Small intestine (tissue), 16 donors: ENCODE measurements at places on chromosomes 6 and 20. TPM values are rescaled to one million over a fixed set of nuclear protein-coding genes. Genes with fewer than 3 reads are reported as not detected.

The NNAT gene
- 10.6 TPM for polyA plus RNA-seq

DNA sequence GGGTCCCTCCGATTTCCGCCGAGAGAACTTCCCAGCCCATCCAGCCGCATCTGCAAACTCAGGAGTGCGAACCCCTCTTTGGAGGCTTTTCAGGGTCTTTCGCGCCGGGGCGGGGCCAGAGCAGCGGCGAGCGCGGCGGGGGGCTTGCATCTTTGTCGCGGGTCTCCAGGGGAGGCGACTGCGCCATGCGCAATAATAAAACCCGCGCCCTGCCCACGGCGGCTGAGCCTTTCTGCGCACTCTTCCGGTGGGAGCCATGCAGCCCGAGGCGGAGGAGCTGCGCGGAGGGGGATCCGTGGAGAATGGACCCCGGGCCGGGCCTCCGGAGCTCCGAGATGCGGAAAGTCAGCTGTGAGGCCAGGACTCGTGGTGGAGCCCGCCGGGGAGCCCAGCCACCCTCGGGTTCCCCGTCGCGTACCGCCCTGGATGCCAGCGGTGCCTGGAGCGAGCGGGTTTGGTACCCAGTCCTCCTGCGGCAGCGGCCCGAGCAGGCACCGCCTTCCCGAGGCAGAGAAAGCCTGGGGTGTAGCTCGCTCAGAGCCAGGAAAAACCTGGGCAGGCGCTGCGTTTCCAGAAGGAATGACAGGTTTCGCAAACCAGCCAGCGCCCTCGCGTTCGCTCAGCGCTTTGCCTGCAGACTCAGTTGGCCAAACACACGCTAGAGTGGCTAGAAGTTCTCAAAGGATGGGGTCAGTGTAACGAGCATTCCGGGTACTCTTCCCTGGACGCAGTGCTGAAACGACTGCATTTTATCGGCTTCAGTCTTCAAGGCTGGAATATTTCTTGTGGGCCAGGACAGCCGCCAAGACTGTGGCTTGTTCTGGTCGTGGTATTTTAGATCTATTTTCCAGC is 1.2 kb downstream of the AKAP12 start:
- peak; percentile 60 for DNase-seq

- no peak for DNase-seq
Observed at GRCh38 chr6:4299476-4299875, 164.1 kb upstream of the ECI2 start.

DNA sequence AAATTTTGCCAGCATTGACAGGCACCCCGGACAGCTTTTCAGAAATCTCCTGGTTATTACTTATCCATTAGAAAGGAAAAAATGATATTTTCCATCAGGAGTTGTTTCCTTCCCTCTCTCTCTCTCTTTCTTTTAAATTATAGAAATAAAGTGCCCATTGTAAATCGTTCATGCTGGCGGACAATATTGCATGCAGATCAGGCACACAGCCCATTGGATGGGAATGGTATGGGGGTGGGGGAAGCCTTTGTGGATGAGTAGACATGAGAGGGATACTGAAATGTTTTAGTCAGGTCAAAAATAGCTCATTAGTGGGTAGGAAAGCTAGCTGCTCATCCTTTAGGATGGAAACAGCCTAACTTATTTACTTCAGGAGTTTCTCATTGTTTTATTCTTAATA is 764.9 kb upstream of the MMS22L start:
- no peak for DNase-seq

DNA sequence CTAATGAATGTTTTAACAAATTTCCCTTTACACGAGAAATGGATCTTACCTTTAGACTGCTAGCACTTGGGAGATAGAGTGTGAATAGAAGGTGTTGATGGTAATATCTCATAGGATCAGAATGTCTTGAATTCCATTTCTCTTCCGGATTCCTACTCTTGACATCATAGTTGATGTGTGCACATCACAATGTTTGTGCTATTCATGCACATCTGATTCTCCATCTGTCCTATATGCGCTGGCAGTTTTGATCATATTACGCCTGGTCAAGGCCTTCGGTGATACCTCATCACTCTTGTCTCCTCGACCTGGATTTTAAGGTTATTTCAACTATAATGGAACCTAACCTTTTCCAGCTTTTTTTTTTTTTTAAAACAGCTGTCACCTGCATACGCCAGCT is 16.8 kb upstream of the ACAT2 start:
- no peak for DNase-seq

- no peak for DNase-seq
Observed at GRCh38 chr6:114712129-114712662, 369.4 kb upstream of the HS3ST5 start.

The HLA-DOA gene
- polyA plus RNA-seq: 5.9 TPM

DNA sequence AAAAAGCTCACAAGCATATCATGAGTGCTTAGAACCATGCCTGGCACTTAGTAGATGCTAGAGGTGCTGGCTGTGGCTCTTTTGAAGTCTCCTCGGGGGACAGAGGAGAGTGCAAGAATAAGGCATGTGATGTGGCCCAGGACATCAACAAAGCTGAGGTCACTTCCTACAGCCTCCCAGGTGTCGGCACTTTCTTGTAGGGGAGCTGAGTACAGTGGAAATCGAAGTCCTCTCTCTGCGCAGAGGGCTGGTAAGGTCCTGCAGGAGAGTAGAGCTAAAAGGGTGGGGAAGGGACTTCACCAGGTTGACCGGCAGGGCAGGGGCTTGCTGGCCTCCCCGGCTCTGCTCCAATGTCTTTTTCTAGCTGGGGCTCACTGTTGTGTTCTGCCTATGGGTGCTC is 11.2 kb downstream of the SLC13A3 start:
- no peak for DNase-seq

DNA sequence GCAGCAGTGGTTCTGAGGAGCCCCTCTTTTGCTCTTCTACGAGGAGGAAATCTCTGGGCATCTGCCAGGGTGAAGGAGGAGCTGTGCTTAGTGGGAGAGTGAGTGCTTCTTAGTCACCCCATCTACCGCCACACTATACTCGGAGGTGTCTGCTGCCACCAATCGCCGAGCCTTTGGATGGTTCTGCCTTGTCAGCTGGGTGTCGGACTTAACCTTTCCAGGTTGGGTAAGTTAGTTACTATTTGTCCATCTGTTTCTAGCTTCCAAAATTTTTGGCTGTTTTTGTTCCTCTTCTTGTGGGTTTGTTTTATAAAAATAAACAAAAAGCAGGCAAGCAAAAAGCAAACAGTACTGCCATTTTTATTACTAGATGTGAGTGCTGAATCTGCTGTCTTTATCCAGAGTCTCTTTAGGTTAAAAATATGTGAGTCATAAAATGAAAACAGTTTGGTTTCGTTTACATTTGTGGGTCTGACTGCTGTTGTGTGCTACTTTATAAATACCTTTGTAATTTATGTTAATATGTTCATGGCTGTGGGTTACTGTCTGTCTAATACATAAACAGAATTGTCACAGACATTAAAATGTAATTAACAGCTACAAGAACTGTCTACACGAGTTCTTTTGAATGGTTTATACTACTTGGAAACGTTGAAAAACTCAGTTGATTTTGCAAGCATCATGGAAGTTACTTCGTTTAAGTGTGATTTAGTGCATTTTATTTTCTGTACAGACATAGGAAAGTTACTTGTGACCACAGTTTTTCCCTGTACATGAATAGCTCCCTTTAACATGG is 89.2 kb downstream of the ARID1B start:
- no peak for DNase-seq

DNA sequence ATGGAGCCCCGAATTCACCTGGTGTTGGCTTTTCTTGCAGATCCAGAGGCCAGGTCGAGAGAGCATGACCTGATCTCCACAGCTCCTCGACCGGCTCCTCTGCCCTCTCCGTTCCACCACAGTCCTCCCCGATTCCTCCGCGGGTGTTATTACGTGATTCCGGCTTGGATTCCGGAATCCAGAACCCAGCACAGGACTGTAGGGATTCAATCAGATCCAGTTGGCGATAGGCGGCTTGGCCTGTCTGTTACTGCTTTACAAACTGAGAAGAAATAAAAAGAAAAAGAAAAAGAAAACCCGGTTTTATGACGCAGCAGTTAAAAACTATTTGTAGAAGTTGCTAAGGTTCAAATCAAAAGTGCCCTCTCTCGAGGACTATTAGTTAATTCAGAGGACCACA is 222.7 kb downstream of the EYA2 start:
- DNase-seq: no peak

DNA sequence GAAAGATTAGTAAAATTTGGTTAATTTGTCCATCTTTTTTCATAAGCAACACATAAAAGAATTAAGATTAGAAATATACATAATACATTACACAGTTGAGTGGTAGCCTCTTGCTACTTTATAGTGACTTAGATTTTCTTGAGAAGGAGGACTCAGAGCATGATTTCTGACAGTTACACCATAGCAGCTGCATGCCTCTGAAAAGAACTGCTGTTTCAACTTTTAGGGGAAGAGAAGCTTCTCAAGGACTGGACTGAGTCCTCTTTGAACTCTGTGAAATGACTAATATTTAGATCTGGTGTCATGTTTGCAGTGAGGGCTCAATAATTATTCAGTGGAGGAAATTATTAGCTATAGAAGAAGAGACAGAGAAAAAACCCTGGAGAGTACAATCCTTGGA is 272.5 kb downstream of the BTBD9 start:
- DNase-seq: no peak

- DNase-seq: no peak
Observed at GRCh38 chr20:24769878-24770627, 179.0 kb upstream of the CST7 start.

The KHDC1L gene
- not detected for polyA plus RNA-seq

DNA sequence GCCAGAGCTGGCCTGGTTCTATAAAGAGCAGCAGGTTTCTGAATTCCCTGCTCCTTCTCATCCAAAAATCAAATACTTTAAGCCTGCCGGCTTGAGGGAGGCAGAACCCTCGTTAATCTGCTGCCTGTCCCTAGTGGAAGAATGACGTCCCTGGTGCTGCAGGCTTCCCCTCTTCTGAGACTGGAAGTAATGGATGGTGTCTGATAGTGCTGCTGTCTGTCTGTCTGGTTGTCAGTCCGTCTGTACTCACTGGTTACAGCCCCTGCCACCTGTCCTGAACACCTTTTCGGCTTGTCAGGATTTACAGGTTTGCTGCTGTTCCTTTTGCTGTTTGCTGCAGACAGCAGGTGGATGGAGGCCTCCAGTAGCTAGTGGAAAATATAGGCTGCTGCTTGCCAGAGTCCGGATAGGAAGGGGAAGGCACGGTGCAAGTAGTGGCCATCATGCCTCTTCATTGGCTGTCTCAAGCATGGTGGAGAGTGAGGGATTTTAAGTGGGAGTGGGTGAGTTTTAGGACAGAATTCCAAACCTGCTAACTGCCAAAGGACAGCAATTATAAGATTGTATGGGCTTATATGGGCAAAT is 2.5 kb downstream of the RIMS1 start:
- DNase-seq: no peak

- no peak for DNase-seq
Observed at GRCh38 chr6:35569011-35569461, 56.3 kb upstream of the TULP1 start.

- no peak for DNase-seq
Observed at GRCh38 chr6:134609716-134610261, 291.9 kb upstream of the SGK1 start.

- DNase-seq: no peak
Observed at GRCh38 chr20:57610261-57610952, 9.8 kb downstream of the ZBP1 start.

The CLDN20 gene
- not detected for polyA plus RNA-seq

The SLC17A9 gene
- polyA plus RNA-seq: 1.6 TPM

The MKKS gene
- polyA plus RNA-seq: 22.7 TPM

- DNase-seq: no peak
Observed at GRCh38 chr6:123636782-123637181, at the start of gene TRDN. Gene TRDN (minus strand): TSS chr6:123636950. CDS start chr6:123636775, 175 bp downstream.

DNA sequence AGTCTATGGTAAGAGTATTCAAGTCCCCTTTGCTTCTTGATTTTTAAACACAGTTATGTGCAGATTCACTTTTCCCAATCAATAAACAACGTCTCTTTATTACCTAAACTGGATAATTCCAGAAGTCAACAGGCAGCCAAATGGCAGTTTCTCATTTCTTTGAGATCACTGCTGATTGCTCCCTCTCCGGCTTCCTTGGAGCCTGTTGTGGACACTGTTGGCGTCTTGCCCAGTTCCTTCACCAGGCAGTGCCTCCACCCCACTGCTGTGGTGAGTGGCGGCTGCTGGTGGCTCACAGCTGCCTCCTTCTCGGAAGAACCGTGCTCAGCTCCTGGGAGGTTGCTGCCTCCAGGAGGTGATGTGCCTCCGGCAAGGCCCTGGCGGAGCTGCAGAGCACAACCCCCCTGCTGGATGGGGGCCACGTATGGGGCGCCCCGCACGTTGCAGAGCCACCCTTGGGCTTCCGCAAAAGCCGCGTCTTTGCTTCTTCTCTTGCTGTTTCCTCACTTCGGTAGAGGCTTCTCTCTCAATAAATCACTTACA is 105.1 kb upstream of the CNKSR3 start:
- DNase-seq: peak; percentile 93
